Brain microvascular endothelial cell (primary cell): ENCODE measurements at places on chromosomes 4 and X.

DNA sequence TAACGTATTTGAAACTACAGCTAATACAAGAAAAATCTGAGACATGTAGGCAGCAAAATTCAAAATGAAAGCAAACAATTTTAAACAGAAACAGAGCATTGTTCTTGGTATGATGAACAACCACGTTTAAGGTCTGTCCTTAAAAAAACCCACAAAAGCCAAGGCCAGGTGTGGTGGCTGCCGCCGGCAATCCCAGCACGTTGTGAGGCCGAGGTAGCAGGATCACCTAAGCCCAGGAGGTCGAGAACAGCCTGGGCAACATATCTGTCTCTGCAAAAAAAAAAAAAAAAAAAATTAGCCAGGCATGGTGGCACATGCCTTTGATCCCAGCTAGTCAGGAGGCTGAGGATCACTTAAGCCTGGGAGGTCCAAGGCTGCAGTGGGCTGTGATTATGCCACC is 13.7 kb downstream of the RWDD4 start:
- no peak for DNase-seq

GRCh38 chr4:40577588-40578253 is 51.9 kb downstream of the RBM47 start:
- no peak for DNase-seq

GRCh38 chr4:180769791-180770190 is 1473.4 kb upstream of the TENM3 start:
- no peak for DNase-seq

DNA sequence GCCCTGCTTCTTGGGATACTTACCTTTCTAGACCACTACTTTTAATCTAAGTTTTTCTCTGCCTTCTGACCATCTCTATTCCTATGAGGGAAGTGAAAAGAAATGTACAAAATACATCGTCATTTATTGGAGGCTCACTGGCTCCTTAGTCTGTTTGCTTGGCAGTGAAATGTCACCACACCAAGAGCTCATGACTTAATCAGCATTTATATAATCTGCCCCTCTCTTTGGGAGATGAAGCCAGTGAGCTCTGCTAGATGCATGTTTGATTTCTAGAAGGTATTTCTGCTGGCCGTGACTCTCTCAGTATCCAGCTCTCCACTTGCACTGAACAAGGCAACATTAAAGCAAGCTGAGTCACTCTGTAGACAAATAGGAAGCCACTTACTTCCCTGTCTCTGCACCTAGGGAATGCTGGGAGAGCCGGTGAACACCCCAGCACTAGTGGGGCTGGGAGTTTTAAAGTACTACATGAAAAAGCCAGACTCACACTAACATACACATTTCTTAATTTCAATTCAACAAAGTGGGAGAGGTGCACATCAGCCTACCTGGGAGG is 79.1 kb downstream of the MID1IP1 start:
- DNase-seq: peak; percentile 21

DNA sequence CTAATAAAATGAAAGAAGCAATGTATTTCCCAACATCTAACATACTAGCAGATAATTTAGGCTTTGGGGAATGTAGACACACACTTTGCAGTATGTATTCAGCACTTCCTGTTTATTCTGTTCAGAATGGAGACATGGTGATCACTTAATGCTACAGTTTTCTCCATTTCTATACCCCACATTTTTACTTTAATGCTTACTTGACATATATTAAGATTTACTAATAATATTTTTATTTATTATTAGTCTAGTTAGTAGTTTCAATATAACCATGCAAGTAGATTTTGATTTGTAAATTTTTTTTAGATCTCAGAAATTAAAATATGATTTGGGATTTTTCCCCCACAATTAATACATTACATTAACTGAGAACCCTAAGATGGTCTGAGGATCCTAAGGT is 98.4 kb downstream of the PRSS12 start:
- no peak for DNase-seq

DNA sequence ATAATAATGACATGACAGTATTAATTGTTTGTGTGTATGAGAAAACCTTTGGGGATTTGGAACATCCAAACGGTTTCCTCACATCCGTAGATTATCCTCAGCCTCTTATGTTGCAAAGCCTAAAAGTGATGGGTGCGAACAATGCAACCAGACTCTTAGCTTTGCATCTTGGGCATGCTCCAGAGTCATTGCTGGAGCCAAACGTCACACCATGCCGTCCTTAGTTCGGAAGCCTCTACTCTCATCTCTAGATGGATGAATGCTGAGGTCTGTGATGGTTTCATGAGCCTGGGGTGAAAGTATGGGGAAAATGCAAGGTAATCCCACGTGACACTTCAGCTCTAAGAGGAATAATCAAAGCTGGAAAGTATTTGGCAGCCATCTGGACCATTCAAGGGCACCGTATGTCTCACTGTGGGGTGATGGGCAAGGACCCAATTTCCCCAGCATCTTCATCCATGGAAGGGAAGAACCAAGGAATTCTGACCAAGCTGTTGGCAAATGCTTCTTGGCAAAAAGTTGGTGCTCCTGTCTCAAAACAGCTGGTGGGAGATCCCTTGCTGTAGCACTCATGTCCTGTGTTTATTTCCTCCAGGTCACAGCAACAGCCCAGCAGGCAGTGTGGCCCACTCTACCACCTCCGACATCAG is 6.3 kb upstream of the RTL5 start:
- no peak for DNase-seq

DNA sequence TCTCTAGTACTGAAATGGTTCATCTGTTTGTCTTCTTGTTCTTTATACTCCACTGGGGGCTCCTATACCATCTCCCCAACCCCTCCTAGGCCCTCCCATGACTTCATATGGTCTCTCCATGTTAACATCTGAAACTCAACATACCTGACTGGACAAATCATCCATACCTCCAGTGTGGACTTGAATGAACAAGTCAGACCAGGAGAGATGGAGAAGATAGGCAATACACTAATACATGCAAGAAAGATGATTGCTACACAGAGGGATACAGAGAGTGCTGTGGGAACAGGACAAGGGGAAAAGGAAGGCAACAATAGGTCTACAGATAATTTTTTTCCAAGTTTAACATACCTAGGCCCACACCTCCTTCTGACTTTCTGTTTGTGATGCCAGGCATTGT is 175.1 kb downstream of the FHIP1A start:
- no peak for DNase-seq

DNA sequence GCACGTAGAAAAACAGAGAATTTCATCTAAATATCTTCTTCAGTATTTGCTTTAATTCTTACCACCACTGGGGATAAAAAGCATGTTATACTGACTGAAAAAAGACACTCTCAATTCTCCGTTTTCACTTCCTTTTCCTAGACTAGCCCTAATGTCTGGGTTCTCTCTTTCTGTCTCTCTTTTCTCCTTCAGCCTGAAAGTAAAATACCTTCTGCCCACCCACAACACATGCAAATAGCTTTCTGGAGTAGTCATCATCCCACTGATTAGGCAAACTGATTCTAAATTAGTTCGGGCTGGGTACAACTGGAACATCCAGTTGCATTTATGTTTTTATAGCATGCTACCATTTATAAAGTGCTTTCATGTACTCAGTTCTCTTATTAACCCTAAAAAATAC is 142.4 kb upstream of the ANKRD50 start:
- peak; percentile 5 for DNase-seq

GRCh38 chr4:166422475-166422874 is 549.4 kb downstream of the TLL1 start:
- peak; percentile 63 for DNase-seq

GRCh38 chrX:110409925-110410324 is 51.3 kb downstream of the RTL9 start:
- peak; percentile 61 for DNase-seq

DNA sequence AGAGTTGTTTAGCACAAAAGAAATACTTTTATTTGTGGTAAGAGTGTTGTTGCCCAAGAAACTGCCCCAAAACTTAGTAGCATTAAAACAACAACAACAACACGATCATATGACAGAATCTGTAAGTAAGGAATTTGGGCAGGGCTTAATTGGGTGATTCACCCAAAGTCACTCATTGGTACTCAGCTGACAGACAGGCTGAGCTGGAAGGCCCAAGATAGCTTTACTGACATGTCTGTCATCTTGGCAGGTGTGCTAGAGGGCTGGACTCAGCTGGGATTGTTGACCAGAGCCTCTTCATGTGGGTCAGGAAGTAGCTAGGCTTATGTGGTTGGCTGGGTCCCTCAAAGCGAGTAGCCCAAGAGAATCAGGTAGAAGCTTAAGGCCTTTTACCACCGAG is 52.3 kb downstream of the KIAA0232 start:
- peak; percentile 29 for DNase-seq

GRCh38 chrX:45710081-45710801 is 509.6 kb upstream of the DIPK2B start:
- peak; percentile 79 for DNase-seq

- peak; percentile 50 for DNase-seq
Measured at GRCh38 chrX:15349046-15349445, 13.7 kb upstream of the PIGA start.
